ENCODE measurements at places on chromosomes 1 and 21. TPM values are rescaled to one million over a fixed set of nuclear protein-coding genes. Genes with fewer than 3 reads are reported as not detected.

The SLC2A5 gene
- not detected for total RNA-seq

The CRP gene
- total RNA-seq: not detected

The PLPPR4 gene
- total RNA-seq: not detected

The CTH gene
- 4.9 TPM for total RNA-seq

The ORC1 gene
- 19.5 TPM for total RNA-seq

The PTAFR gene
- 0.52 TPM for total RNA-seq

The TCHHL1 gene
- total RNA-seq: not detected

The SRGAP2 gene
- total RNA-seq: 37.9 TPM

The HMGCS2 gene
- 10.2 TPM for total RNA-seq

The RGS13 gene
- total RNA-seq: not detected

The PLEKHO1 gene
- 0.18 TPM for total RNA-seq

The FRRS1 gene
- 9.0 TPM for total RNA-seq

The LCE2B gene
- not detected for total RNA-seq

The GBP7 gene
- not detected for total RNA-seq

The FCRL5 gene
- total RNA-seq: not detected

The PM20D1 gene
- total RNA-seq: not detected

The KCNJ6 gene
- not detected for total RNA-seq

The PLD5 gene
- not detected for total RNA-seq

The NECTIN4 gene
- total RNA-seq: 10.4 TPM

The CAPN9 gene
- 1.8 TPM for total RNA-seq

The TMPRSS15 gene
- total RNA-seq: not detected
